ENCODE measurements at places on chromosomes 1 and 21. TPM values are rescaled to one million over a fixed set of nuclear protein-coding genes. Genes with fewer than 3 reads are reported as not detected.

Gene GNAT2
- not detected for total RNA-seq

Gene G0S2
- 0.64 TPM for total RNA-seq

Gene HES4
- 0.46 TPM for total RNA-seq

Gene TRIM63
- total RNA-seq: 0.10 TPM

Gene MTARC2
- total RNA-seq: not detected

Gene ZYG11A
- 0.25 TPM for total RNA-seq

Gene NUDT4B
- total RNA-seq: 0.52 TPM

Gene CYYR1
- total RNA-seq: not detected

Gene ANGPTL1
- not detected for total RNA-seq

Gene AADACL4
- not detected for total RNA-seq

Gene ADAMTS5
- not detected for total RNA-seq
